ENCODE measurements at places on chromosomes 7 and 10. TPM values are rescaled to one million over a fixed set of nuclear protein-coding genes. Genes with fewer than 3 reads are reported as not detected.

Gene NUTM2E
- 0.43 TPM for polyA plus RNA-seq

Gene SPDYE2
- 9.5 TPM for polyA plus RNA-seq

Gene ASIC3
- 3.5 TPM for polyA plus RNA-seq

Gene HOXA6
- 13.9 TPM for polyA plus RNA-seq

Gene AKAP9
- 91.5 TPM for polyA plus RNA-seq

Gene SH2D4B
- polyA plus RNA-seq, result 0.27 TPM

Gene CTBP2
- polyA plus RNA-seq, result 83.2 TPM
